ENCODE measurements at places on chromosomes 7 and 10. TPM values are rescaled to one million over a fixed set of nuclear protein-coding genes. Genes with fewer than 3 reads are reported as not detected.

GRCh38 chr7:156180451-156181229 lies 368.4 kb upstream of the SHH start:
- DNase-seq = no peak

DNA sequence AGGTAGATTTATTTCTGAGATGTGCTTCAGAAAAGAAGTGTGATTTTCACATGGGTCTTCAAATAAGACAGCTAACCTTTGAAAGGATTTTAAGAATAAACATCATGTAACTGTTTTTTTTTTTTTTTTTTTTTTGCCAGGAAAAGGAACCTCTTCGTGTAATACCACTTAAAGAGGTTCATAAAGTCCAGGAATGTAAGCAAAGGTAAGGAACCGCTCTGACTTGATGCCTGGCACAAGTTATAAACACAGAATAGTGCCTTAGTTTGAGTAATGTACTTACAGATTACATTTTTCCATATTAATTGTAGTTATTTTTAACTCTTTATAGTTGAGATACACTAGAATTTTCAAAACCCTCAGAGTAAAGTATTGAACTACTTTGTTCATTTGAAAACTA lies 30.4 kb upstream of the ARMS2 start:
- no peak for DNase-seq

DNA sequence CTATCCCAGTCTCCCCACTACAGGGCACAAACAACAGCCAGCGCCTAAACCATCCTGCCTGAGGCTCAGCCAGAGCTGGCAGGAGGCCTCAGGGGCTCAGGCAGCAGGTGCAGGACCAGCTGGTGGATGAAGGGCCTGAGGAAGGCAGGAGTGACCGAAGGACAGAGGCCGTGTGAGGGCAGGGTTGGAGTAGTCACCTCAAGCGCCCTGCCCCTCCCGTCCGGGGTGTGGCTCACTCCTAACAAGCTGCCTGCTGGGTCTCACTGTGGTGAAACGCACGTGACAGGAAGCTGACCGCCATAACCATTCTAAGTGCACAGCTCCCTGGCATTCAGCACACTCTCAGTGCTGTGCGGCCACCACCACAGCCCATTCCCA lies 281.1 kb downstream of the ELFN1 start:
- peak; percentile 56 for DNase-seq

GRCh38 chr10:8454357-8454756 lies 399.9 kb downstream of the GATA3 start:
- DNase-seq = no peak

DNA sequence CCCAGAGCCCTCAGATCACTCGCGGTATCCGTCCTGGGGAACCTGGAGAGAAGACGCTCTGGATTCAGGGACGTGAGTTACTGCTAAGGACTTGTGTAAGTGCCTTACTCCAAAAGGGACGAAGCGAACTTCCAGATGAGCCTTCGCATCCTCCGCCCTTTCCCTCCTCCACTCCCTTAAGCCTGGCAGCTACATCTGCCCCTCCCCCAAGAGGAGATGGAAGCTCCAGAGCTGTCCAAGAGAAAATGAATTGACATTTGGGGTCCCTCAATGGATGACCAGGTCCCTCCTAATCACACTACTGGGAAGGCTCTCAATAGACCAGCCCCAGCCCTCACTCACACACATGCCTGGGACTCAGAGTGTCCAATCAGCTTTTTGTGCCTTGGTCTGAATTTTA lies 31.3 kb upstream of the GDF10 start:
- no peak for DNase-seq

DNA sequence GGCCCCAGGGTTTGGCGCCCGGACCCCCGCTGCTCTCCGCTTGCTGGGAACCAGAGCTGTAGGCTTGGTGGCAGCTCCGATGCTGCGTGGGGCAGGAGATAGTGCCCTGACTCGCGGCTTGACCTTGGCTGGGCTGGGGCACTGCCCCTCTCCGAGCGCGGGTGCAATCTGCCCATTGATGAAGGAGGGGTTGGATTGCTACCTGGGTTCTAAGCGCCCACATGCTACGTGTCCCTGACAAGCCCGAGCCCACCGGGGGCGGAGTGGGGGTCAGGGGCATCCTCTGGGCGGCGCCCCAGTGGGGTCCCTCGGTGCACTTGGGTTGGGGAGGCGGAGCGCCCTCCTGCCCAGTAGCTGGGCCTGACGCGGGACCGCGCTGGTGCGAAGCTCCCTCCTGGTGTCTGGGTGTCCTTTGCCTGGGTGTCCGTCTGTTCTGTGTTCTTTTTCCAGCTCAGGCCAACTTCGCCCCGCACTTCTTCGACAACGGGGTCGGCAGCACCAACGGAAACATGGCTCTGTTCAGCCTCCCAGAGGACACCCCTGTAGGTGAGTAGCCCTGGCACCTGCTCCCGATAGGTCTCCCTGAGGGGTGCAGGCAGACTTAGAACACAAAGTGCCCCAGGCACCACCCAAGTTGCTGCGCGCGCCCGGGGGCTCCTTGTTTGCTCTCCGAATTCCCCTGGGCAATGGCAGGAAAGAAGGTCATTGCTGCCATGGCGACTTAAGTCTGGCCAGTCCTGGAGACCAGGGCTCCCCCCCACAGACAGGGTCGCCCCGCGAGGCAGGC lies 900 bp downstream of the CDHR1 start:
- DNase-seq = no peak

DNA sequence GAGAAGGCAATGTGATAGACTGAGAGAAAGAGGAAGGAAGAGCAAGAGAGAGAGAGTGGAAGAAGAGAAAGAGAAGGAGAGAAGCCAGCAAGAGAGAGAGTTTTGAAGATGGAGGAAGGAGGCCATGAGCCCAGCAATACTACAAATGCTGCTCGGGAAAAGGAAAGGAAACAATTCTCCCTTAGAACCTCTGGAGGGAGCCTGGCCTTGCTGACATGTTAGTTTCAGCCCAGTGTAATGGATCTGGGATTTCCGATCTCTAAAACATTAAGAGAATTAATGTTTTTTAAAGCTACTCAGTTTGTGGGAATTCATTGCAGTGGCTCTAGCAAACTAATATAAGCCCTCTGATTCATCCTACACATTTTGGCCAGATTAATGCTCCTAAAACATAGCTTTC lies 206.8 kb upstream of the MTPN start:
- no peak for DNase-seq

DNA sequence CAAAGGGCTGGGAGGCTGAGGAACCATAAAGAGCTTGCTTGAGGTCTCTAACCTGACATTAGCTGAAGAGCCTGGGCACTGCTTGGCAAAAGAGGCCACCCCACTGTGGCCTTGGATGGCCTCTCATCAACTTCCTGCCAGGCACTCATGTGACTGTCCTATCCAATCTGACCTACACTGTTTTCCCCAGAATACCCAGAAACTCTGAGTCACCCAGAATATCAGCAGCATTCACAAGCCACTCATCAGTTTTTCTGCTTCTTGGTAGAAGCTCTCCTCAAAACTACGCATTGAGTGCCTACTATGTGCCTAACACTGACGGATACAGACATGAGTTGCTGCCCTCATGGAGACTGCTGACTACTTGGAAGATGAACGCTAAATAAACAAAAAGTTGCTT lies 4.1 kb upstream of the NT5C2 start:
- DNase-seq = no peak

- DNase-seq = no peak
Observed at GRCh38 chr7:134029743-134030142, 97.4 kb upstream of the LRGUK start.

DNA sequence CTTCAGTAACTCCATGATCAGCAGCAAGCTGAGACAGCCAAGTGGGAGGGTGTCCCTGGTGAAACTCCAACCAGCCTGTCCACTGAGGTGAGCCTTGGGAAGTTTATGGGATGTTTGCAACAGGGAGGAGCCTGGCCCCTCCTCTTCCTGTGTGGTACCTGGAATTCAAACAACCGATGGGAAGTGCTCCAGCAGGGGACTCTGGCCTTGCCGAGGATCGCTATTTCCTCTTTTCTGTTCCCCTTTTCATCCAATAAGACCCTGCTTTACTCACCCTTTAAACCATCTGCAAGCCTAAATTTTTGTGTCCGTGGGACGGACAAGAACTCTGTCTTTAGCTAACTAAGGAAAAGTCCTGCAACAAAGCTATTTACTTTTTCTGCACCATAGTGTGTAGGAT lies 491.1 kb upstream of the ZMIZ1 start:
- DNase-seq = no peak

DNA sequence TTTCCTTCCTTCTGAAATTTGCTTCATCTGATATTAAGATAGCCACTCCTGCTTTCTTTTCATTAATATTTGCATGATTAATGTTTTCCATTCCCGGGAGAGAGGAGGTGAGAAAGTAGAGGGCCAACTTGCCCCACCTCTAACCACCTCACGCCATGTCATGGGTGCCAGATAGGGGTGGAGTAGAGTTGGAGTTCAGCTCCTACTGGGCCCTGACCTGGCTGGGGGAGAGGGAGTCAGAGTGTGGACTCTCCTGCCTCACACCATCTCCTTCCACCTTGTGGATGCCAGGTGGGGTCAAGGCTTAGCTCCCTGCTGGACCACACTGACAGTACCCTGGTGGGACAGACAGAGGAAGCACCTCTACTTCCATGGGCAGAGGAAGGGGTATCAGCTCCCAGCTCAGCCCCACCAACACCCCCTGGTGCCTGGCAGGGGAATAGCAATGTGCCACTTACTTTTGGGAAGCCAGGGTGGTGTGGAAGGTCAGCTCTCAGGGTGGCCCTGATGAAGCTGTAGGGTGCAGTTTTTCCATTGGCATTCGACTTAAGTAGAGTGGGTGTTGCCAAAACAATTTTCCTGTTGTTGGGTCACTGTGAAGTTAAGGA lies 28.0 kb downstream of the CHST12 start:
- DNase-seq = no peak

Gene TRRAP
- 17.0 TPM for total RNA-seq

Gene SPDYE5
- total RNA-seq = not detected

Gene LEP
- total RNA-seq = not detected

Gene CSTF2T
- total RNA-seq = 22.9 TPM

Gene UCMA
- total RNA-seq = not detected
